ENCODE measurements at places on chromosomes 1 and 21. TPM values are rescaled to one million over a fixed set of nuclear protein-coding genes. Genes with fewer than 3 reads are reported as not detected.

The EPHB2 gene
- 8.7 TPM for total RNA-seq

The UBL4B gene
- 1.1 TPM for total RNA-seq

The CFAP107 gene
- not detected for total RNA-seq

The NHLH1 gene
- under 0.01 TPM for total RNA-seq

The DCST2 gene
- total RNA-seq = not detected

The PPIAL4G gene
- not detected for total RNA-seq

The ANGPTL1 gene
- total RNA-seq = 12.1 TPM

The KCNA3 gene
- total RNA-seq = not detected

The EPS8L3 gene
- not detected for total RNA-seq

The ADGRB2 gene
- total RNA-seq = 7.4 TPM

The NIT1 gene
- 28.0 TPM for total RNA-seq

The NDUFV3 gene
- total RNA-seq = 66.2 TPM

The KRTAP20-1 gene
- total RNA-seq = not detected

The LUZP1 gene
- total RNA-seq = 30.0 TPM

The LCA5L gene
- total RNA-seq = 2.9 TPM

The S100A8 gene
- not detected for total RNA-seq

The RIMS3 gene
- total RNA-seq = 6.2 TPM

The MRPS21 gene
- 29.0 TPM for total RNA-seq

The CAPN8 gene
- not detected for total RNA-seq

The C1orf105 gene
- total RNA-seq = not detected

The FNDC5 gene
- not detected for total RNA-seq

The LRRIQ3 gene
- total RNA-seq = 0.59 TPM

The APOBEC4 gene
- under 0.01 TPM for total RNA-seq

The S100A3 gene
- 7.6 TPM for total RNA-seq

The ADIPOR1 gene
- 104 TPM for total RNA-seq

The NBPF10 gene
- 5.1 TPM for total RNA-seq

The SPRR2D gene
- not detected for total RNA-seq

The VASH2 gene
- total RNA-seq = 2.1 TPM

The C1QA gene
- total RNA-seq = 1.1 TPM

The JAM2 gene
- 0.88 TPM for total RNA-seq

The NPHS2 gene
- total RNA-seq = not detected

The TNNT2 gene
- total RNA-seq = not detected

The MED8 gene
- 64.8 TPM for total RNA-seq

The ASCL5 gene
- total RNA-seq = not detected

The SIM2 gene
- total RNA-seq = 3.6 TPM

The MANEAL gene
- total RNA-seq = 0.36 TPM

The LCK gene
- 0.29 TPM for total RNA-seq

The FCGR3A gene
- under 0.01 TPM for total RNA-seq

The CRP gene
- total RNA-seq = not detected

The ABCG1 gene
- total RNA-seq = under 0.01 TPM

The UBE2U gene
- total RNA-seq = not detected

The NCSTN gene
- 165 TPM for total RNA-seq

The OXCT2 gene
- 1.1 TPM for total RNA-seq

The ETV3L gene
- total RNA-seq = not detected

The FCRL4 gene
- total RNA-seq = not detected

The RNPC3 gene
- total RNA-seq = 18.5 TPM

The WDR47 gene
- total RNA-seq = 19.7 TPM

The MSH4 gene
- total RNA-seq = under 0.01 TPM

The PIGC gene
- total RNA-seq = 19.7 TPM

The ITLN2 gene
- total RNA-seq = not detected

The GBP6 gene
- total RNA-seq = not detected

The SH2D1B gene
- not detected for total RNA-seq

The SELP gene
- total RNA-seq = not detected

The ACTL8 gene
- not detected for total RNA-seq

The MX2 gene
- 12.4 TPM for total RNA-seq

The FAM110D gene
- total RNA-seq = not detected
